ENCODE measurements at places on chromosomes 1 and 21.

DNA sequence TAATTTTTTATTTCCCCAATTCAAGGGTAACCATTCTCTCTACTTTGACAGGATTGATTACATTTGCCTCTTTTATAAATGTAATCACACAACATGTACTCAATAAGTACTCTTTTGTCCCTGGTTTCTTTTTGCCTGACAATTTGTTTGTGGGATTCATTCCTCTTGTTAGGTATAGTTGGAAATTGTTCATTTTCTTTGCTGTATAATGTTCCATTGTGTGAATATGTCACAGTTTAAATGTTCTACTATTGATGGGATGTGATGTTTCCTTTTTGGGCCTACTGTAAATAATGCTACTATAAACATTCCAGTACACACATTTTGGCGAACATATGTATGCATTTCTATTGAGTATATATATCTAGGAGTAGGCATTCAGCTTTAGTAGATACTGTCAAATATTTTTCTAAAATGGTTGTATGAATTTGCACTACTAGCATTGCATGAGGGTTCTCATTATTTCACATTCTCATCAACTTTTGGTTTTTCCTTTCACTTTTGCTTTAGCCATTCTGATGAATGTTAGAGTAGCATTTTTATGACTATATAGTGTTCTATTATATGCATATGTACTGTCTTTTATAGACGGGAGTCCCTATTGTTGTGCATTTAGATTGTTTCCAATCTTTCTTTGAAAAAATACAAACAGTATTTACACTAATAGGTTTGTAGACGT, 35.0 kb upstream of the PRKACB start:
- DNase-seq, result no peak

- no peak for DNase-seq
Observed at GRCh38 chr21:44253832-44254710, 7.6 kb downstream of the DNMT3L start.

DNA sequence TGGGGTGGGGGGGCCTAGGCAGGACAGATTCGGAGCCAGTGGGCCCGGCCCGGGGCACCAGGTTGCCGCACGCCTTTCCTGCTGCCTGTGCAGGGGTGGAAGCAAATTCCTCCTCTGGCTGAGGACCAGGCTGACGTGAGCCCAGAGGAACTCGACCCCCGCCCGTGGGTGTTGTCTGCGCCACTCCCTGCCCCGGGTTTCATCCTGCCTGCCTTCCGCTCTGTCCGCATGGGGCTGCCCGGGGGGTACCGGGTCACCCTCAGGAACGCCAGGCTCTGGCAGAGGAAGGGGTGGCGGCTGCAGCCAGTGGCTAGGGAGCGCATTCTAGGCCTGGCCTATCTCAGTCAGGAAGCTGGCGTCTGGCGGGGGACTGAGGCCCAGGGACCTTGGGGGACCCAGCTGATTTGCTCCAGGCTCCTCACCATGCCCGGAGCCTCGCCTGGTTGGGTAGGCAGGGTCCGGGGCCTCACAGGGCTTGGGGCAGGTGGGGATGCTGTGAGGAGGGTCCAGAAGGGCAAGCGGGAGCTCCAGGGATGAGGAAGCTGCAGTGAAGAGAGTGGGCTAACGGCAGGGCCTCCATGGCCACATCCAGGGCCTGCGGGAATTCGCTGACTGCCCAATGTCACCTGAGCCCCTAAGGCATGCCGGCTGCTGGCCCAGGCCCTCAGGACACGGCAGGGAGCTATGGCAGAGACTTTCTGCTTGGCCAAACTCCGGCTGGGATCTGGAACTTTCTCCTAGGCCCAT, 2.4 kb upstream of the IBA57 start:
- DNase-seq, result no peak

DNA sequence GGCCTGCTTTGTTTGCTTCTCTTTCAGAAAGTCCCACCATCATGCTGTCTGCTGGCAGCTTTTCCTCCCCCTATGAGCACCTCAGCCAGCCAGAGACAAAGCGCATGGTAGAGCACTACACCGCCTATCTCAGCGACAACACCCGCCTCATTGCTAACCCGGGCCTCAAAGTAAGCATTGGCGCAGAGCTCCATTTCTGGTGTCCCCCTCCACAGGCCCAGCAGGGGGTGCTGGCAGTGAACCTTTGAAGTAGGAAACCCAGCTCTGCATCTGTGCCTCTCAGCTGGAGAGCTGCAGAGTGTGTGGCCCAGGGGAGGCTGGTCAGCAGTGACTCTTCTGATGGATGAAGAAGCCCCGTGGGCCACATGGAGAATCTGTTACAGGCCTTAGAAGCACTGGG, 81.2 kb upstream of the RAVER2 start:
- DNase-seq, result peak; percentile 1

DNA sequence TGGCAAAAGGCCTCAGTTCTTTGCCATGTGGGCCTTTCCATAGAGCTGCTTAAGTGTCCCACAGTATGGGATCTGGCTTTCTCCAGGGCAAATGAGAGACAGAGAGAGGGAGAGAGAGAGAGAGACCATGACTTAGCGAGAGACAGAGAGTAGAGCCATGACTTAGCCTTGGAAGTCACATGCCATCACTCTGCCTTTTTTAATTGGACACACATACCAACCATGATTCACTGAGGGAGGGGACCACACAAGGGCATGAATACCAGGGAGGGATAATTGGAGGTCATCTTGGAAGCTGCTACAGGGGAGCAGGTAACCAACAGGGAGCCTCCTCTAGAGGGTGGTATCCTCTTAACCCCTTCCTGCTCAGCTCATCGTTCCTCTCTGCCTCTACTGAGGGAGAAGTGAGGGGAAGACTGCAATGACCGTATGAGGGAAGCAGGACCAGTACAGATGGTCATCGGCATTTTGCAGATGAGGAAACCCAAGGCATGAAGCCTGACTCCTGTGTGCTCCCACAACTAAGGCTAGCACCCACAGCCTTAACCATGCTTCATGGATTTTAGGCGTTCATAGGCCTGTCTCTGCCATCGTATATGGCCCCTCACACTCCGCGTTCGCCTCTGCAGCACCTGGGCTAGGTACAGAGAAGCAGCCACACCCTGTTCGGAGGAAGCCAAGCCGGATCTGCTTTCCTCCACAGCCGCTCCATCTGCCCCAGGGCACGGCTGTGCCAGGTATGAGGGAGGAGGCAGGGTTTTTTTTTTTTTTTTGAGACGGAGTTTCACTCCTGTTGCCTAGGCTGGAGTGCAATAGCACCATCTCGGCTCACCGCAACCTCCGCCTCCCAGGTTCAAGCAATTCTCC, 38.6 kb downstream of the MEF2D start:
- DNase-seq, result no peak

DNA sequence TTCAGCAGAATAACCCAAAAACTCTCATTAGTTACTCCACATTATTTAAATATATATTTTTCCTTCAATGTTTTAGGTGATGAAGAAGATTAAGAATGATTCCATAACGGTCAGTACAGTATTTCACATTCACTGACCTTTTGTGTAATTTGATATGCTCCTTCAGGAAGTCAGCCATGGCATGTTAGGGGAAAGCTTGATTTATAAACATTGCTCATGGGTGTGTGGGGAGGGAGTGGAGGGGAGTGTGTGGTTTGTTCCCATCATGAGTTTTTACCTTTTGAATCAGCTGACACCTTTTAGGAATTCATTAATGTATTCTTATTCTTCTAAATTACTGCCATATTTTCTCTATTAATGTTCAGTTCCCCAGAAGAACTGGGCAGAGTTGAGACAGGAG, 240.2 kb downstream of the ATG4C start:
- no peak for DNase-seq

- no peak for DNase-seq
Observed at GRCh38 chr1:227547310-227548118, 15.8 kb upstream of the ZNF678 start.

GRCh38 chr1:58841455-58841854, 57.6 kb upstream of the JUN start:
- DNase-seq, result no peak

DNA sequence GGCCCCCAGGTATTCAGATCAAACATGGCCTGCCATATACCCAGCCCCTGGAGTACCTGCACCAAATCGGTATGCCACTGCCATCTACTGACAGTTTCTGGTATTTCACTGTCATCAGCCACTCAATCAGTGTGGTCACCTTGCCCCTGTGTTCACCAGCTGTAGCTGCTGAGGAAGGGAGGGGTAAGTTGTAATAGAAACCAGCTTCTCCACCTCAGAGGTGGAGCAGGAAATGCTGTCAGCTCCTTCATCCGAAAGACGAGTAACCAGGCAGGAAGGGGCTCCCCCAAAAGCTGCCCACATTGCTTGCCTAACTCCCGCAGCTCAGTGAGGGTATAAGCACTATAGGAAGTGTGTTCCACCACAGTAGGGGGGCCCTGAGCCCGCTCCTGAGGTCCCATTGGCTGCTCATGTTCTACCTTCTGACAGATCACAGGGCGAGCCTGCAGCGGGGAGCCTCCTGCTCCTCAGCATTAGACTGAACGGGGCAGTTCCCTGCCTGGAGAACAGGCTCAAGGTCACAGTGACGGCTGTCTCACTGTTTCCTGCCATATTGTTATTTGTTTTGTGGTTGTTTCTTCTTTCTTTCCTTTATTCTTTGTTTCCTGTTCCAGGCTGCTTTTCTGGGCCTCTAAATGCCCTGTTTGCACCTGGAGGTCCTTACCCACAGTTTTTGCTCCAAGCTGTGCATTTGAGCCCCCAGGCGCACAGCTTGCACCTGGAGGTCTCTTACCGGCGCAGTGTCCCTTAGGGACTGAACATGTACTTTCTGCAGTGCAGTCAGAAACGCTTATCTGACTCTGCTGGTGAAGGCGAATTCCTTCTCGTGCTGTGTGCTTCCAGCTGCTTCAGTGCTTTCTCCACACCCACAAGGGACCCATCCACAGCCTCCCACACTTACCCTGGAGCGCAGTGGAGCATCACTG, 1638.3 kb downstream of the MRPL39 start:
- DNase-seq, result peak; percentile 97

DNA sequence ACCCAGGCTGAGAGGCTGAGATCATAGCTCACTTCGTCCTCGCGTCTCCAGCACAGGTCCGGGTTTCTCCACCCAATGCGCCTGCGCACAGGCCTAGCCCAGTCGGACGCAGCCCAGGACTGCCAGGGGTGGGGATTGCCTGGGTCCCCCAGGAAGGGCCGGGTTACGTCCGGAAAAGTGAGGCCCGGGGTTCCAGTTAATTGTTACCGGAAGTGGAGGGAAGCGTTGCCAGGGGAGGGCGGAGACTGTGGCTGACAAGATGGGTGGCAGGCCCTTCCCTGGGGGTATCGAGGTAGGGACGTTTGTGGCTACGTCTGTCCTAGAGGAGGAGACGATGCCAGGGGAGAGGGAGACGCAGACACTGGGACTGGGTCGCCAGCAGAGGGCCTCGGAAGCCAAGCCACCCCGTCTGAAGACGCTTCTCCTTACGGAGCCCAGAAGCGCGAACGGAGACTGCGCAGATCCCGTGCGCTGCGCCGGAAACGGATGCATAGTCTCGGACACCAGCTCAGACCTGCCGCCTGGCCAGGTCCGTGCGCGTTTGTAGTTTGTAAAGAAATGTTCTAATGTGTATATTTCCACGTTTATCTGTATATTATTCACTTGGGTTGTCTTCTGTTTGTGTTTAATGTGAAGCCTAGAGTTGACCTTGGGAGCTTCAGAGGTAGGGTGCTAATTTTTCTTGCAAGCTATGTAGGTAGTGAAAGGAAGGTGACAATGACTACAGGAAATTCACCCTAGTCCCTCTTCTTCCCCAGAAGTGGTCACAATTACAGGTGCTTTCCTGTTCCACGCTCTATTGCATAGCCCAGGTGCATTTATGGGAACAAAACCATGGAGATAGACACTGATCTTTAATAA, 7.3 kb downstream of the RSRP1 start:
- DNase-seq, result peak; percentile 97

Data from Kasumi-1 (cell line).